GM23248 (cell line): ENCODE measurements at places on chromosomes 7 and 10. TPM values are rescaled to one million over a fixed set of nuclear protein-coding genes. Genes with fewer than 3 reads are reported as not detected.

The ENTPD7 gene
- total RNA-seq, result 21.6 and 26.8 TPM in 2 replicates

The LRRC61 gene
- not detected in 2 replicates for total RNA-seq

The VPS37D gene
- total RNA-seq, result 3.5 and 5.9 TPM in 2 replicates

GRCh38 chr10:57049096-57049495 lies 688.0 kb upstream of the ZWINT start:
- DNase-seq, result no peak

GRCh38 chr7:13034693-13035092 lies 347.3 kb downstream of the ARL4A start:
- no peak for DNase-seq

- peak; percentile 56 for DNase-seq
Measured at GRCh38 chr7:131072505-131073091, 255.1 kb upstream of the MKLN1 start.

DNA sequence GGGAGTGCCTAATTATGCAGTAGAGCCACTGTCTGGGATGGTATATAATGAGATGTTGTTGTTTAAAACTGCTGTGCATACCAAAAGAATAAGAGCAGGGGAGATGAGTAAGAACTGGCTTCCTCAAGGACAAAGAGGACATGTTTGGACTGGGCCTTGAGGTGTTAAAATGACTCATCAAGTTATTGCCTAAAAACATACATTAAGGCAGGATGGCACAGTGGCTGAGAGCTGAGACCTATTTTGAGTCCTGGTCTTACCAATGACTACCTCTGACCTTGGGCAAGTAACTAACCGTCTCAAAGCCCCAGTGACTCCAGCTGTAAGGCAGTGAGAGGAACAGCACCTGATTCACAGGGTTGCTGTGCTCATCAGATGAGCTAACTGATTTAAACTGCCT lies 71.1 kb downstream of the CFAP58 start:
- peak; percentile 46 for DNase-seq

DNA sequence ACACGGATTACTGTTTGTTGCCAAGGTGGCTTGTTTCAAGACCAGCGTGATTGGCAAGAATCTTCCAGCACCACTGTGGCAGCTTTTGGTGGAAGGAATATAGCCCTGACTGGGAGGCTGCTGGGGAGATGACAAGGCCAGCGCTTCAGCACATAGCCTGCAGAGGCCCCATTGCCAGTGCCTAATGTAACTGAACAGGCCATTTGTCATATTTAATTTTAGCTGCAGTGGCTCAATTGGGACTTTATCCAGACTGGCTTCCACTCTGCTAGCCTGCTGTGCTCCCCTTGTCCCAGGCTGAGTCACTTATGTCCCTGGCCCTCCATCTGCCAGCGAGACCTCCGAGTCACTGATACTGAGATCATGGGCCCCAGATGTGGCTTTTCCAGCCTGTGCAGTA lies 483.1 kb downstream of the GALNT17 start:
- peak; percentile 5 for DNase-seq

The FBXL13 gene
- total RNA-seq, result under 0.01 and 0.43 TPM in 2 replicates

DNA sequence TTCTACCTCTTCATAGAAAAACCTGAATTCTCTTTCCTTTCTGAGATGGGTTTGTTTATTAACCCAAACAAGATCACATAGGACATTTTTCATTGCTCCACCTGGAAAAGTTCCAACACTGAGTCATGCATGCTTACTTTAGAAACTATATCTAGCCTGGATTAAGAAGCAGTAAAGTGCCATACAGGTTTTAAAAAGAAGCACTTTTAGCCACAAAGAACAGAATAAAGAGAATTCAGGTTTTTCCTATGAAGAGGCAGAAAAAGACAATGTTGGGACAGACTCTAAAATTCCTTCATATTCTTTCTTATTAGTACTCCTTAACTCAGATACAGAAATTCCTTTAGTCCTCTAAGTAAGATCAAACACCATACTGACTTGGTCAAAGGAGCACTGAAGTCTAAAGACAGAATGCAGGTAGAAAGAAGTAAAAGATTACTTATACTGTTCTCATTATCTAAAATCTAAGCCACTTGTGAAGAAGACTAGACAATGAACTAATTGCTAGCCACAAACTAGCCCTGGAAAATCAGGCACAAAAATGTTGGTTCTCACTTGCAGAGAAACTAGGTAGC lies 241.3 kb downstream of the ANK3 start:
- DNase-seq, result peak; percentile 64

GRCh38 chr7:123480107-123480506 lies 54.3 kb downstream of the IQUB start:
- no peak for DNase-seq

The MTG1 gene
- total RNA-seq, result 22.8 and 26.1 TPM in 2 replicates

DNA sequence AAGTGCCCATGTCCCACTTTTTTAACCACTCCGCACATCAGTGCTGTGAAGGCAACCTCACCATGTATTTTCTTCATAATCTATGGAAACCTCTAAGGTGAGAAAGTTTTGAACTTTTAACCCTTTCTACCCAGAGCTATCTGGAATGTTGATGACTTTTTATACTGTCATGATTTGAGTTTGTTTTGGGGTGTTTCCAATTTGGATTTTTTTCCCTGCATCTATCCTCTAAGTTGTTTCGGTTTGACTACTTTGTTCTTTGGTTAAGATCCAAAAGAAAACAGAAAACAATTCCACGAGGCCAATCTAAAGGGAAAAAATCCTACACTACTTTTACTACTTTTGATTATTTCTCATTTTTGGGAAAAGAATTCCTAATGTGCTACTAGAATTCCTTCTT lies 279.7 kb downstream of the USP6NL start:
- no peak for DNase-seq

The SEMA3E gene
- total RNA-seq, result 0.32 and 1.6 TPM in 2 replicates

- no peak for DNase-seq
Measured at GRCh38 chr7:13090959-13091358, 403.5 kb downstream of the ARL4A start.
